Activated CD4-positive, alpha-beta T cell treated with anti-CD3 and anti-CD28 coated beads, Interleukin-2, amount 50 U/mL, for 4 hours (primary cell): ENCODE measurements at places on chromosomes 2 and 18.

DNA sequence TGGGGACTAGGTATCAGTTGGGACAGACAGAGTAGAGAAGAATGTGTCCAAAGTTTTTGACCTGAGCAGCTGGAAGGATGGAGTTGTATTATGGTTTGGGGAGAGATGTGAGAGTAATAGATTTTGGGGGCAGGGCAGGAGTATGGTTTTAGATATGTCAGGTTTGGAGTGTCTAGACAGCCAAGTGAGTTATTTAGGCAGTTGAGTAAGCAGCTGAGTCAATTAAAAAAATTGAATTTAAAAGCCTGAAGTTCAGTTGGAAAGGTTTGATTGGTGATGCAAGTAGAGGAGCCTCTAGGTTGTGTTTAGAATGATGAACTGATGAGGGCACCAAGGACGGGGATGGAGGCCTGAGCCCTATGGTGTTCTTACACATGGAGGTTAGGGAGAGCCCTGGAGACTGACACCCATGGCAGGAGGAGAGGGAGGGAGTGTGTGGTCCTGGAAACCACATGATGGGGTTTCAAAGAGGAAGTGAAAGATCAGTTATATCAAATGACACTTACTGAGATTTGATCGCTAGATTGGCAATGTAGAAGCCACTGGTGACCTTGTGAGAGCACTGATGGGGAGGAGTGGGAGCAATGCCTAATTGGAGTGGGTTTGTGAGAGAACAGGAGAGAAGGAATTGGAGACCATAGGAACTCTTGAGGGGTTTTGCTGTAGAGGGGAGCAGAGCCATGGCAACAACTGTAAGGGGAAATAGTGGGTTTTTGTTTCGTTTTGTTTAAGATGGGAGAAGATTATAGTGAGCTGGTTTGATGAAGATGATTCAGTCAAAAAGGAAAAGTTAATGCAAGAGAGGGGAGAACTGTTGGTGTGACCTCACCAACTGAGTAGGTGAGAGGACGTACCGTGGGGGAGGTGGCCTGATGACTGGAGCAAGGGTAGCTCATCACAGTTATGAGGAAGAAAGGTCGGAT lies 10.3 kb downstream of the ITGA6 start:
- peak; percentile 56 for DNase-seq

DNA sequence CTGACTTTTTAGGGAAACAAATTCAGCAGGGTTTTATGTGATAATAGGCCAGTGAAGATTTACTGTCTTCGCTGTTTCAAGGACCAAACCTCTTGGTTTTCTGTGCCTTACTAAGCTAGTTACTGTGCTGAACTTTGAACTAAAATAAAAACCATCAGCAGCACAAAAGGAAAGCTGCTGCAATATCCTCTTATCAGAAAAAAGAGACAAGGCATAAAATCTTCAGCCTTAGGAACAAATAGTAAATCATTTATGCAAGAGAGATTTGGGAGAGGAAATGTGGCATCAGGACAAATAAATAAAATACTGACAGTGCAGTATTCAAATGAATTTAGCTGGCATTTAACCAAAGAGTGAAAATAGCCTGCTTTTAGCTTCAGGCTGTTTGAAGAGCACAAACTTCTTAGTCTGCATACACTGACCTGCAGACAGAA lies 64.1 kb upstream of the EHBP1 start:
- no peak for DNase-seq

- no peak for DNase-seq
These were observed 8.3 kb upstream of the GAL3ST2 start for GRCh38 chr2:241768251-241768711.

- DNase-seq, result no peak
These were observed 34.9 kb upstream of the DYNC1I2 start for GRCh38 chr2:171652416-171652785.

- no peak for DNase-seq
These were observed 31.8 kb downstream of the TBC1D8 start for GRCh38 chr2:101119431-101119830.

- no peak for DNase-seq
These were observed 63.6 kb downstream of the MARCO start for GRCh38 chr2:119005555-119005954.

DNA sequence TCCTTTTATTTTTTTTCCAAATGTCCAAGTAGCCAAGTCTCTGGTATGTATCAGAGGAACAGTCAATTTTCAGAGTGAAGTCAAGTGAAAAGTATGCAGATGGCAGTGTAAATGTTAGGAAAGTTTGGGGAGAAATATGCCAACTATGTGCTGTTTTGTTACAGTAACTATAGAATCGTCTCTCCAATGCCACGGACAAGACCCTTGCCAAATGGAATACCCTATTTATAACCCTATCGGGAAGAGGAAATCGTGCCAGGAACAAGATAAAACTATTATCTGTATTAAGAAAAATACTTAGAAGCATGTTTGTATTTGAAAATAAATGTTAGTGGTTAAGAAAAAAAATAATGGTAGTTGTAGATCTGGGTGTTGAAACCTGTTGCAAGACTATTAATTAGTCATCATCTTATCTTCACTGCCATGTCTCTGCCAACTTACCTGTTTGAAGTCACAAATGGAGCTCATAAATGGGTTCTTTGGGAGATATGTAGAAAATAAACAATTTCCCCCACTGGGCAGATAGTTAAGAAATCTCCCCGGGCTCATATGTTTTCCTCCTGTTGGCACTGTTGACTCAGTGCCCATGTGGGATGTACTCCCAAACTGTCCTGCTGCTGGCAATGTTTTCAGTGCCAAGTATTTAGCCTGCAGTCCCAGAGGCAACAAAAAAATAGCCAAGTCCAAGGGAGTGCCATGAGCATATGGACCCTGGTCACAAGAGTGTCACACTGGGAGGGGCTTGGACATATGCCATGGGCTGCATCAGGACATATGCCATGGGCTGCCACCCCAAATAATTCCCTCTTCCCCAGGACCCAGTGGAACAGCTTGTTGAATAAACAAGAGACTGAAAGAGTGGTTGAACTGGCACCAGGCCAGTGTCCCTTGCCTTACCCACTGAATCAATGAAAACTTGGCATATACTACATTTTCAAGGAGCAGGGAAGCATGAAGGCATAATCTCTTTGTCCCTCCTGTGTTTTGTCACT lies 366.9 kb downstream of the OSR1 start:
- DNase-seq, result no peak

- DNase-seq, result no peak
These were observed 3.4 kb upstream of the NARS1 start for GRCh38 chr18:57624988-57625387.

GRCh38 chr2:27092696-27093429 lies 6.3 kb downstream of the KHK start:
- DNase-seq, result no peak

GRCh38 chr2:127704641-127705390 lies 3.5 kb downstream of the SFT2D3 start:
- DNase-seq, result no peak

- DNase-seq, result no peak
These were observed 162.8 kb downstream of the GCA start for GRCh38 chr2:162506706-162507105.

DNA sequence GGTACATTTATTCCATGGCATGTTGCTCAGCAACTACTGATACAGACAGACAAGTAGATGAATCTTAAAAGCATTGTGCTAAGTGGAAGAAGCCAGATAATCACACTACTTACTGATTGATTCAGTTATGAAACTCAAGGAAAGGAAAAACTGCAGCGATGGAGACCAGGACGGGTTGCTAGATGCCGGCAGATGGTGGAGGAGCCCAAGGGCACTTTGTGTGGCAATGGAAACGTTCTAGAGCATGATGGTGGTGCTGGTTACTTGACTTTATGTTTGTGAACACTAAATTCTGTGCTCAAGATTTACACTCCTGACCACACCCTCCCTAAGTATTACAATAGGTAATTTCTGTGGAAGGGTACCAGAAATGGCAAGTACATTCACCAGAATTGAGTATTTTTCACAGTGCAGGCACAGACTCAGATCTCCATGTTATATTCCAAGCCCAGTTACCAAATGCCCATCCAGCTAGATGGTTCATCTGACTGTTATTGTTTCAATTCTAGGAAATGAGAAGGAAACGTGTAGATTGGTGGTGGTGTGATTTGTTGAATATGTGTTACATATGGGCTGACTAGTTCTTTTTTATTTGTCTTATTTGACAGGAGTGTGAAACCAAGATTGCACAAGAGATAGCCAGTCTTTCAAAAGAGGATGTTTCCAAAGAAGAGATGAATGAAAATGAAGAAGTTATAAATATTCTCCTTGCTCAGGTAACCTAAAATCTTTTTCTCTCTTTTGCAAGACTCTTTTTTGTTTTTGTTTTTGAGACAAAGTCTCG lies 55.1 kb downstream of the RALBP1 start:
- no peak for DNase-seq
